ENCODE measurements at places on chromosomes 1 and 21.

GRCh38 chr1:67165468-67166041 is 699 bp upstream of the IL23R start:
- DNase-seq = no peak

DNA sequence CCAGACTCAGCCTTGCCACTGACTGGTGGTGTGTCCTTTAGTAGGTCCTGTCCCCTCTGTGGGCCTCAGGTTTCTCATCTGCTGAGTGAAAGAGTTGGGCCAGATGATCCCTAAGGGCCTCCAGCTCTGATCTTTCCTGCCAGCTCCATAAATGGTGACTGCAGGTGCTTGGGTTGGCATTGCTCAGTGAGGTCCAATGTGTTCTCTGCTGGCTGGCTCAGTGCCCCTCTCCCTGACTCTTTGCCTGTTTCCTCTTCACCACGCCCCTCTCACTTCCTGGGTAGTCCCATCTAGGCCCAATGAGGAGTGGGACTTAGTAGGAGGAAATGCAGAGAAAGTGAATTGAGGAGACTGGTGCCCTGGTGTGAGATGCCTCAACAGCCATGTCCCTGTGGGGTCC is 36.6 kb downstream of the UBE2T start:
- DNase-seq = no peak

DNA sequence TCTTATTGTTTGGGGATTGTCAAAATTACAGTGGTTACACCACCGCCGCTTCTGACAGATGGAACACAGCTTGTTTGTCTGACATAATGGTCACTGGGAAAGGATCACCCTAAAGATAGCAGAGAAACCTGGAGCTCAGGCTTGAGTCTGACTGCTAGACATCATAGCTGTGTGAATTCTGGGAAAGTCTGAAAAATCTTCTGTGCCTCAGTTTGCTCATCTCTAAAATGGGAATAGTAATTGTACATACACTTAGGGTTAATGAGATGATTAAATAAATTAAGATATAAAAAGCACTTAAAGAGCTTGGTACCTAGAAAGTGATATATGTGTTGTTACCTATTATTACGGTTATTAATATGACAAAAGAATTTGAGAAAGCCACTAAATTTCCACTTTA is 39.7 kb upstream of the NRIP1 start:
- DNase-seq = no peak

DNA sequence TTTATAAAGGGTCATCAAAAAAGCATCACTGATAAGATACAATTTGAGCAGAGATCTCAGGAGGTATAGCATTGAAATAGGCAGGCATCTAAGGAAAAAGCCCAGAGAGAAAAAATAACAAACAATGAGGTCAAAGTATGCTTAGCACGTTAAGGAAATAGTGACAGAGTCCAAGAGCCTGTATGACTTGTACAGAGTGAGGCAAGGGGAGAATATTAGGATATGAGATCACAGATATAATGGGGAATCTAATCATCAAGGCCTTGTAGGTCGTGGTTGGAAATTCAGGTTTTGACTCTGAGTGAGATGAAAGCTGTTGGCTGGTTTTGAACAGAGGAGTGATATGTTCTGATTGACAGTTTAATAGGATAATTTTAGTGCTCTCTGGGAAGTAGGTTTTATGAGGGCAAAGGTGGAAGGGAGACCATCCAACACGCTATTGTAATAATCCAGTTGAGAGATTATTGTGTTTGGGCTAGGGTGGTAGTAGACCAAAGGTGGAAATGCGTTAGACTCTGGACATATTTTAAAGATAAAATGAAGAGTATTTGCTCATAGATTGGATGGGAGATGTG is 644.6 kb upstream of the TMPRSS15 start:
- no peak for DNase-seq

GRCh38 chr1:202562444-202563060 is 147.7 kb downstream of the SYT2 start:
- DNase-seq = no peak

DNA sequence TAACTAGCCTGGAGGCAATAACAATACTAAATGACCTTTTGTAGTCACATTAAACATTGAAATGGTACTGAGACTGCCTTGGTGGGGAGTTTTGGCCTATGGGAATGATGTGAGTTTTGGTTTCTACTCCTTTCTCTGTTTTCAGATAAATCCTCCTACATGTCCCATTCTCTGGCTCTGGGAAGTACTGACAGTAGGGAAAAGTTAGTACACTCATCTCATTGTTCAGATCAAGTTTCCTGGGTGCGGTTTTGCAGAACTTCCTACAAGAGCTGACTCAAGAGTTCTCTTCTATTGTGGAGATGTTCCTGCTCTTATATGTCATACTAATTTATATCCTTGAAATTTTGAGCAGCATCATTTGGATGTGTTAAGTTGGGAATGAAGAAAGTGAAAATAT is 74.2 kb upstream of the MACF1 start:
- no peak for DNase-seq

DNA sequence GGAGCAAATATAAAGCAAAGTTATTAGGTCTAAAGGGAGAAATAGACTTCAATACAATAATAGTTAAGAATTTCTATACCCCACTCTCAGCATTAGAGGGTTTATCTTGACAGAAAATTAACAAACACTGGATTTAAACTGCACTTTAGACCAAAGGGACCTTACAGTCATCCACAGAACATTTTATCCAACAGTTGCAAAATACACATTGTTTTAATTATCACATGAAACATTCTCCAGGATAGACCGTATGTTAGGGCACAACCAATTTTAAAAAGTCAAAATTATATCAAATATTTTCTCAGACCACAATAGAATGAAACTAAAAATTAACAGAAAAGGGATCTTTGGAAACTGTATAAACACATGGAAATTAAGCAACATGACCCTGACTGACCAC is 384.5 kb upstream of the C1orf87 start:
- DNase-seq = no peak

GRCh38 chr1:154456631-154457030 is 45.4 kb upstream of the TDRD10 start:
- no peak for DNase-seq

- peak; percentile 53 for DNase-seq
Observed at GRCh38 chr1:172401892-172402291, 18.6 kb upstream of the C1orf105 start.

GRCh38 chr21:32411350-32412161 is 950 bp upstream of the EVA1C start:
- DNase-seq = peak; percentile 90

GRCh38 chr1:44835738-44836675 is 7.0 kb downstream of the PTCH2 start:
- peak; percentile 88 for DNase-seq

- DNase-seq = peak; percentile 14
Observed at GRCh38 chr21:35333831-35334618, 284.9 kb upstream of the RUNX1 start.

DNA sequence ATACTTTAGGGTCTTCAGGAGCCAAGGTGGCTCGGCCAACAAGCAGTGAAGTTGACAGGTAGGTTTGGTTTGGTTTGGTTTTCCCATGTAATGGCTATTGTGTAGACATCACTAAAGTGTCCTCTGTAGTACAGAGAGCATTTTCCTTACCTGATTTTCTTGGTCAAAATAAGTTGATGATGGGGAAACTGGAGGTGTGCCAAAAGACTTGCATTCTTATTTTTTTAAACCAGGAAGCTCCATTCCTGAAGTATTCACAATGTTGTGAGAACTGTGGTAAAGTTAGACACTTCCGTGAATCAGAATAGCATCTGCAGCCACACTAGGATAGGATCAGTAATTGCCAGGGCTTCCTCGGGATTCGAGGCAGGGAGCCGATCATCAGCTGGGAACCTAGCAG is 2.9 kb downstream of the ZBTB37 start:
- peak; percentile 19 for DNase-seq

- no peak for DNase-seq
Observed at GRCh38 chr21:36169470-36170128, 13.0 kb downstream of the DOP1B start.

GRCh38 chr1:109873278-109874175 is 37.1 kb upstream of the CSF1 start:
- DNase-seq = no peak

DNA sequence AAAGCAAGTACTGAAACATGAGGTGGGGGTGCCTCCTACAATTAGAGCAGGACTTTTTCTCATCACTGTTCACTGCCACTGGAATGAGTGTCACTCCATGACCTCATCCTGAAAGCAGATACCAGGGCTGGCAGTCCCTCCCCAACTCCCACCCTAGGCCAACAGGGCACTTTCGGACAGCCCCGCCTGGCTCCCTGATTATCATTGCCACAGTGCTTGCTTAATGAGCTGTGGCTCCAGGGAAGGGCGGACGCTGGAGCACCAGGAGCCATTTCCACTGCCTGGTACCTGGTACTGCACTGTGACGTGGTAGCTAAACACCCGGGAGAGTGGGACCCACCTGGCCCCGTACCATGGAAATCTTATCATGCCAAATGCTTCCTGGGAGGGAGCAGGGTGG is 22.3 kb downstream of the SLC9A1 start:
- DNase-seq = no peak

DNA sequence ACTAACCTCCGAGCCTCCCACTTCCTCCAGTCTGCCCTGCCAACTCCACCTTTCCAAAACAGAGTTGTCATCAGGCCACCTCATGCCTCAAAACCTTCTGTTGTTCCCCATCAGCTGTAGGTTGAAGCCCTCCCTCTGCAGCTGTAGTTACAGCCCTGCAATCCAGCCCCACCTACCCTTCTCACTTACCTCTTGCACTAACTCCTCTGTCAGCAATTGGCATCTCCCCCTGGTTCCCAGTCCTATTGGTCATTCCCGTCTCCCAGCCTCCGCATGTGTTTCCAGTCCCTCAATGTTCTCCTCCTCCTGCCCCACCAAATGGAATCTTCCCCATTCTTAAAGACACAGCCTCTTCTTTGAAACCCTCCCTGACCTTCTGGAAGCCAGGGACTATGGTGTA is 100.1 kb upstream of the GCLM start:
- DNase-seq = no peak

GRCh38 chr1:24142546-24143534 is at the start of gene IL22RA1:
IL22RA1 (minus strand) TSS chr1:24143140; CDS start chr1:24143082, 58 bp downstream.
- DNase-seq = no peak

GRCh38 chr21:23792300-23792699 is 1815.0 kb downstream of the MRPL39 start:
- no peak for DNase-seq

GRCh38 chr21:18545908-18546307 is 142.3 kb upstream of the TMPRSS15 start:
- no peak for DNase-seq

DNA sequence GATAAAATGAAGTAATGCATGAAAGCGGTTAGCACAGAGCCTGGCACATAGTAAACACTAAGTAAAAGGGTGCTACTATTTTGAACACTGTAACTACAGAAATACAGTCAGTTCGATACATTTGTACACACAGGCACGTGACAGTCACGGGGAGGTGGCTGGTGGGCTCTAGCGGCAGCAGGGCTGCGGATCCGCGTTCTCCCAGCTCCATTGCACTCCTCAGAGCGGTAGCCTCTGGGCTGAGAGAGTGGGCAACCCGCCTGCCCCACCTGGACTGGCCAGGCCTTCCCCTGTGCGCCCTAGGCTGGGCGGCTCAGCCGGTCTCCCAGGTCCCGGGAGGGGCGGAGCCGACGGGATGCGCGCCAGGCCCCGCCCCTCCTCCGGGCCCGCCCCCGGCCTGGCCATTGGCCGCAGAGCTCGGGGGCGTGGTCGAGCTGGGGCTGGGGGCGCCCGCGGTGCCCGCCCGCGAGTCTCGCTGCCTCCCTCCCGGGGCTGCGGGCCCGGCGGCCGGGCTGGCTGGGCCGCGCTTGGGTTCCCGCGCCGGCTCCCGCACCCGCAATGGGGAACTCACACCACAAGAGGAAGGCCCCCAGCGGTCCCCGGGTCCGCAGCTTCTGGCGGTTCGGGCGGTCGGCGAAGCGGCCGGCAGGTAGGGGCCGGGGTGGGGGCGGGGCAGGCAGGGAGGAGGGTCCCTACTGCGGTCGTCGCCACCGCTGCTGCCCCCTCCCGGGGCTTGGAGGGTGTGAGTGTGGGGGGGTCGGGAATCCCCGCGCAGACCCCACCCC is 51.2 kb upstream of the SYNC start:
- DNase-seq = peak; percentile 78

- no peak for DNase-seq
Observed at GRCh38 chr1:14756589-14757285, 158.3 kb downstream of the KAZN start.

GRCh38 chr1:178094739-178095645 is 1.1 kb downstream of the RASAL2 start:
- peak; percentile 3 for DNase-seq

GRCh38 chr1:202282596-202283283 is 59.0 kb downstream of the UBE2T start:
- no peak for DNase-seq

DNA sequence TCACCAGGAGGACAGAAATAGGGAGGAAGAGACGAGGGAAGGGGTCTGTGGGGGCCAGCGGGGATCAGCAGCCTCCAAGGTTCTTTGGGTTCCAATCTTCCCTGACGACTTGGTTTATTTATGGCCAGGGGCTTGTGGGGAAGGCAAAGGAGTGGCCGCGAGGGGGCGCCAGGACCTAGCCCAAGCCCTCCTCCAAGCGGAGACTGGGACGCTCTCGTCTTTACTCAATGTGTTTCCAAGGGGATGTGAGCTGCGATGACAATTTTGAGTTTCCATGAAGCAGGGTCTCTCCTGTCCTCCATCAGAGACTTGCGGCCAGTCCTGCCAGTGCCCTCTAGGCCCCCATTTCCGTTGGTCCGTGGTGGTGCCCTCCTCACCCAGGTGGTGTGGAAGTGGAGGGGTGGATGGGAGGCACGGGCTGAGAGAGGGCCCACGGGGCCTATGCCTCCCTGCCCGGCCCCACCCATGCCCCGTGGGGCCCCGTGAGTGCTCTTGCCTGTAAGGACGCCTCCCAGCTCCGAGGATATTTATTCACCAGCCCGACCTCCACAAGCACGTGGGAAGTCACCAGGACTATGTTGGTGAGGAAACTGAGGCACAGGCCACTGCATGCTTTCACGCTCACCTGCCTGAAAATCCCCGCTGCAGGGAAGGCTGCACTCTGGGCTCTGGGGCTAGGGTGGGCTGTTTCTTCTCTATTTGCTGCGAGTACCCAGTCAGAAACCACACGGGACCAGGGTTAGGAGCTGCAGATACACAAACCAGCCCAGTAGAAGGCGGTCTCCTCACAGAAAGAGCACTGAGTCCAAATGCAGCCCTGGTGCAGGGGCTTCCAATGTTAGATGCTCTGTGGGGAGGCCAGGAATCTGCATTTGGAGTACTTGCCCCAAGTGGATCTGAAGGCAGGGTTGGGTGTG is 26.5 kb downstream of the DMRTB1 start:
- DNase-seq = peak; percentile 64

GRCh38 chr1:202376247-202376646 is 27.7 kb downstream of the PPP1R12B start:
- no peak for DNase-seq

GRCh38 chr1:160421881-160422280 is 21.5 kb downstream of the VANGL2 start:
- DNase-seq = no peak

DNA sequence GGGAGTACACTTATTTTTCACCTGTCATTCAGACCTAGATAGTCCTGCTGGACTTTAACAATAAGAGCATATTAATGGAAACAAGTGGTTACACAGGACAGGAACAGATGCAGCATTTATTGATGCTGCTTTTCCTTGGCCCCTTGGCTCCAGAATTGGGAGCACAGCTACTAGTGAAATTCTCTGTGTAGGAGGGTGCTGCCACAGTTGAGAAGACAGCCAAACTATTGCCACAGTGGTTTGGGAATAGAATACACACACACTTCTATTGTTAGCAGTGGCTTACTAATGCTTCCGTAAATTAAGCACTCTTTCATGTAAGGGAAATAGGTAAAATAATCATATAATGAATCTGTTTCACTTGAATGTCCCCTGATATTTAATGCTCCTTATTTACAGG is 105.3 kb upstream of the TENT5C start:
- no peak for DNase-seq
